ENCODE measurements at places on chromosomes 13 and 19.

DNA sequence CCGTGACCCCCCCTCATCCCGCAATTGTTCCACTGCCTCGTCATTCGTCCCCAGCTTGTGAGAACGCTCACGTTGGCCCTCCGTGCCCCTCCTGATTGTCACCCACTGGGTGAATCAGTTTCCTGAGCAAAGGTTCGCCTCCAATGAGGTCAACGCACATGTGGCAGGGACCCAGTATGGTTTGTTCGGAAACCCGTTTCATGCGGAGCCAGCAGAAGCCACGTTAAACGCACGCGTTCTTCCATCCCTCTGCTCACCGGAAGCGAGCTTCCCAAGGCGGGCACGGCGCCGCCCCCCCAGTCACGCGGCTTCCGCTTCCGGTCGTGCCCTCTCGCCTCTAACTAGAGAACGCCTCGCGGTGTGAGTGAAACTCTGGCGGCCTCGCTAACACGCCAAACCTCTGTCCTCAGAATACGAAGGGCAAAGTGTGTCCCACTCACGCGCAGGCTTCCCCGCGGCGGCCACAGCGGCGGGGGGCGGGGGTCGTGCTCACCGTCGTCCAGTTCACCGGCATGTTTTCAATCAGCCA lies 18.0 kb upstream of the CFAP97D2 start:
- no peak for DNase-seq

DNA sequence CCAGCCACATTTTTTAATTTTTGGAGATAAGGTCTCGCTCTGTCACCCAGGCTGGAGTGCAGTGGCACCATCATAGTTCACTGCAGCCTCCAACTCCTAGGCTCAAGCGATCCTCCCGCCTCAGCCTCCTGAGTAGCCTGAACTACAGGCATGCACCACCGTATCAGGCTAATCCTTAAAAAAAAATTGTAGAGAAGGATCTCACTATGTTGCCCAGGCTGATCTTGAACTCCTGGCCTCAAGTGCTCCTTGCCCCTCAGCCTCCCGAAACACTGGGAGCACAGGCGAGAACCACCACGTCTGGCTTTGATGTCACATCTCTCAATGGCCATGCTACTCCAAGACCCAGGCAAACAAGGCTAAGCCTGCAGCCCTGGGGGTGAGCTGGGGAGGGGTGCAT lies 21.2 kb downstream of the PRKCSH start:
- no peak for DNase-seq

DNA sequence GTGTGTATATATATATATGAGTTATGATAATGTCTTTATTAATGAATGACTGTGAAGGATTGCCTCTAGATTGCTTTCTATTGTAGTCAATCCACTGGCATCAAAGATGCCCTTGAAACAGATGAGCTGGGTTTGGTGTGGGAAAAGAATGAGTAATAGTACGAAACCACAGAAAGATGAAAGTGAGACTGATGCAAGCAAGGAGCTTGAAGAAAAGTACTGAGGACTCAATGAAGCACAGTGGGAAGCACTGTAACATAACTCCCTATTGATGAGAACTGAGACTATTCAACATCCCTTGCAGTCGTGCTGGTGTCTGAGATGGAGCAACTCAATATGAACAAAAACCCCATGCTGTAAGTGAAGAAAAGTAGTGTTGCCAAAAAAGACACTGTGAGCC lies 1794.2 kb downstream of the SLITRK5 start:
- no peak for DNase-seq

DNA sequence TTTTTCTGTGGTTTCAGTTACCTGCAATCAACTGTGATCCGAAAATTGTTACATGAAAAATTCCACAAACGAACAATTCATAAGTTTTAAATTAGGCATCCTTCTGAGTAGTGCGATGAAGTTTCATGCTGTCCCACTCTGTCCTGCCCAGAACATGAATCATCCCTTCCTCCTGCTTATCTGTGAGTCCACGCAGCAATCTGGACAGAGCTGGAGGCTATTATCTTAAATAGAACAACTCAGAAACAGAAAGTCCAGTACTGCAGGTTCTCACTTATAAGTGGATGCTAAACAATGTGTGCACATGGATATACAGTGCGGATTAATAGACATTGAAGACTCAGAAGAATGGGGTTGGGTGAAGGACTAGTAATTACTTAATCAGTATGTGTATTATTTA lies 583.7 kb upstream of the SPRY2 start:
- no peak for DNase-seq

DNA sequence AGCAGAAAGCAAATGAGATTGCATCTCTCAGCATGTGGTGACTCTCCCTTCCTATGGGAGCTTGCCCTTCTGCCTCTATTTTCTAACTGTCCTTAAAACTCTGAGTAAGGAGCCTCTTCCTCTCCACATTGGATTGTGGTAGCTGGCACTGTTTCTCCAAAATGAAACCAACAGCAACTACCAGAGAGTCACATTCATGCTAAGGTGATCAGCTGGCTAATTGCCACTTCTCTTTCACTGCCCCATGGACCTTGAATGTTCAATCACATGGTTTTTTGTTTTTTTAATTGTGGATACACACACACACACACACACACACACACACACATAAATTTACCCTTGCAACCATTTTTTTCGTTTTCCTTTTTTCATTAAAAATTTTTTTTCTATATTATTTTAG lies 154.7 kb upstream of the TSC22D1 start:
- DNase-seq, result no peak

- no peak for DNase-seq
These were observed 5.6 kb downstream of the ZAR1L start for GRCh38 chr13:32309312-32310133.

- DNase-seq, result no peak
These were observed 9.2 kb downstream of the FGF14 start for GRCh38 chr13:102392481-102393209.

DNA sequence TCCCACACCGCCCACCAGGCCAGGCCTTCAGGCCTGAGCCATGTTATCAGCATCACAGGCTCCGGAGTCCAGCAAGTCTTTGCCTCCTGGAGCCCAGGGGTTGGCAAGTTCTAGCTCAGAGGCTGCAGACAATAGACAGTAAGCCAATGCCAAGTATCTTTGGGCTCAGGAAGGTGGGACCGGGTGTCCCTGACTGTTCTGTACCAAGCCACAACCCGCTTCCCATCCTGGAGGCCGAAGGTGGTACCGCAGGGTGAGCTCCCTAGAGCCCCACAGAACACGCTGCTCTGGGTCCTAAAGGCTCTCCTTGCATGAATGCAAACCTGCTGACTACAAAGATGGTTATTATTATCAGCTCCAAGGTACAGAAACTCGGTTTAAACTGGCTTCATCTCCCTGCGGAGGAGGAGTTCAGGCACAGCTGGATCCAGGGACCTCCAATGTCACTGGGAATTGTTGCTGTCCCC lies 5.5 kb upstream of the FSTL3 start:
- DNase-seq, result no peak

- DNase-seq, result no peak
These were observed 134.7 kb downstream of the KCNRG start for GRCh38 chr13:50149932-50150331.

DNA sequence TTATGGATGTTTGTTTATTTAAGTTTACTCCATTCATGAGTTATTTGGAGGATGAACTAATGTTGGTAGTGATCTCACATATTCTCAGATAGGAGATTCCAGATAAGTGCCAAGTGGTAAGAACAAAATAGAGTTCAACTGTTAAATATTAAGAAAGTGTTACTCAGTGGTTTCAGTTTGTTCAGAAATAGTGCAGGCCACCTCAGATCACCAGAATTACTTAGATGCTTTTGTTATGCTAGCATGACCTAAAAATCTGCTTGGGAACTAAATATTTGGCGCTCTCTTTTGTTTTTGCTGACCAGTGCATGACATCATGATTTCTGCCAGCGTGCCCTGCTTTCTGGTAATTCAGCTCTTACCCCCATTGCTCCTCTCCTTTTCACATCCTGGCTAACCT lies 15.6 kb downstream of the CLDN10 start:
- no peak for DNase-seq

GRCh38 chr13:40984668-40985366 lies 34.3 kb downstream of the ELF1 start:
- DNase-seq, result no peak

- DNase-seq, result no peak
These were observed 23.3 kb downstream of the GGACT start for GRCh38 chr13:100565286-100565685.

DNA sequence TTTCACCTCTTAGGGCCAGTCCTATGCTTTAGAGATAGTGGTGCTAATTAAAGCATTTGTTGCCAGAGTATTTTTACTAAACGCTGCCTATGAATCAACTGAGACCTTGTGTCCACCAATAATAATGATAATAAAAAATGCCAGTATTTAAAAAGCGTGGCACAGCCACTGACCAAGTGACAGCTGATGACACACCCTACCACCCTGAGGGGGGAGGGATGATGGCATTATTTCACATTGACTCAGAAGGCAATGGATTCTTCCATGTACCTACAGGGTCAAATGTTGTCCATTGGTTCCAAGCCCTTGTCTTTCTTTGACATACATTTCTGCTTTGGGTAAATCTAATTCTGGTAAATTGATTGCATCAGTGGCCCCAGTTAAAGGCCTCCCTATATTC lies 384.4 kb downstream of the DLEU7 start:
- no peak for DNase-seq

DNA sequence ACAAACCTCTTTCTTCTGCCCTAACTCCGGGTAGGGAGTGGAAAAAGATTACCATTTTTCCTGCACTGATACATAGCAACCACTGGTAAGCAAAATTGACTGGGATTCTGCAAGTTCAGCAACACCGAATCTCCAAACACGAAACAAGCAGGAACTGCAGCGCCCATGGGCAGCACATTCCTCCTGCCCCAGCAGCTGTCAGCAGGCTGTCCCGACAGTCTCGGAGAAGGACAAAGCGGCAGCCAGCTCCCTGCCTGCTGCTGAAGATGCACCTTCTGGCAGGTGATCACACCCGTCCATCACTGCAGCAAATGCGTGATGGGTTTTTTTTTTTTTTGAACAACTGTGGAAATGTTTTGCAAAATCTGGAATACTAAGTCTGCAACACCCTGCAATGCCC lies 6.7 kb downstream of the TMTC4 start:
- DNase-seq, result no peak

DNA sequence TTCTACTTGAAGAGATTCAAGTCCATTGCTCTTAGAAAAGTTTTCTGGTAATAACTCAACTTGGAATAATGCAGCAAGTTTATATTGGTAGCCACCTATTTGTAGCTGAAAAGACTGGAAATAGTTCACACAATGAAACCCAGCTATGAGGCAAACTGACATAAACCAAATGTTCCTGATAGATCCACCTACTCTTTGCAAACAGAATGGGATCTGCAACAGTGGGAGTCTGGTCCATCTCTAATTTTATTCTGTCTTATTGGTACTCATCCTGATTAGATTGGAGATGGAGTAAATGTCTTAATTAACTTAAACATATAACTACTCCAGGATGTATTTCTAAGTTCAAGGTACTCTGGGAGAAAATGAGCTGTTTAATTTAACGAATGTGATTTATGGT lies 438.0 kb downstream of the OLFM4 start:
- DNase-seq, result no peak

DNA sequence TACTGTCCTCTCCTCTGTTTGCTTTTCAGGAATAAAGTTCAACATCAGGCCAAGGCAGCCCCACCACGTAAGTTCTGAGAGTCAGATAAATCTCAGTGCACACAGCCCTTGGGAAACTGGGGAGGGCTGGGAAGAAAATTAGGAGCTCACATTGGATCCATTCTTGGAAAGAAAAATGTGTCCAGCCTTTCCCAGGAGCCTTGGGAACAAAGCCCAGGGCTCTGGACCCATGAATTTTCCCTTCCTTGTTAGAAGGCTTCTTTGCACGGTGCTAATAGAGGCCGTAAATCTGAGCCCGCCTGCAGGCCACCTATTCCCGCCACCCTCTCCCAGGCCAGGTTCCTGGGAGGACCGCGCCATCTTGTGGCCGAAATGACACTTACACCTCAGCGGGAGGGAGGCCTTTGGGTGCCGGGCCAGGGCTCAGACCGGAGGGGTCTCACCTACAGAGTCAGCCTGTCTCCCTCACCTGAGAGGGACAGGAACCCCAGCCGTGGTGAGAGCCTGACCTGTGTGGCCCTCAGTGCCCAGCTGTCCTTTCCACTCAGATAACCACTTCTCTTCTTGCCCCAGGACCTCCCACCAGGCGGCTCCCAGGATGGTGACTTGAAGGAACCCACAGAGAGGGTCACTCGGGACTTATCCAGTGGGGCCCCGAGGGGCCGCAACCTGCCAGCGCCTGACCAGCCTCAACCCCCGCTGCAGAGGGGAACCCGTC lies 25.1 kb upstream of the KCTD15 start:
- peak; percentile 44 for DNase-seq

- DNase-seq, result no peak
These were observed 59.5 kb downstream of the RAP2A start for GRCh38 chr13:97493456-97493855.

DNA sequence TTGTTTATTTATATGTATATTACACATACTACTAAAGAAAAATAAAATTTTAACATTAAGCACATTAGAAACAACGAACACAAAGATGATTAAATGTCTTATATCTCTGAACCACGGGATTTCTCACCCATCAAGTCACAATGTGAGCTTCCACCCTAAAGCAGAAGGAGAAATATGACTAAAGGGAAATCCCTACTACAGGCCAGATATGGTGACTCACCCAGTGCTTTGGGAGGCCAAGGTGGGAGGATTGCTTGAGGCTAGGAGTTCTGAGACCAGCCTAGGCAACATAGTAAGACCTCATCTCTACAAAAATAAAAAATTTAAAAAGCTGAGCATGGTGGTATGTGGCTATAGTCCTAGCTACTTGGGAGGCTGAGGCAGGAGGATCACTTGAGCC lies 24.6 kb downstream of the DCT start:
- DNase-seq, result no peak

All from stimulated activated CD8-positive, alpha-beta memory T cell treated with anti-CD3 and anti-CD28 coated beads, Interleukin-15, amount 100 ng/mL, for 24 hours (primary cell).